ENCODE measurements at places on chromosomes 2 and 18. TPM values are rescaled to one million over a fixed set of nuclear protein-coding genes. Genes with fewer than 3 reads are reported as not detected.

DNA sequence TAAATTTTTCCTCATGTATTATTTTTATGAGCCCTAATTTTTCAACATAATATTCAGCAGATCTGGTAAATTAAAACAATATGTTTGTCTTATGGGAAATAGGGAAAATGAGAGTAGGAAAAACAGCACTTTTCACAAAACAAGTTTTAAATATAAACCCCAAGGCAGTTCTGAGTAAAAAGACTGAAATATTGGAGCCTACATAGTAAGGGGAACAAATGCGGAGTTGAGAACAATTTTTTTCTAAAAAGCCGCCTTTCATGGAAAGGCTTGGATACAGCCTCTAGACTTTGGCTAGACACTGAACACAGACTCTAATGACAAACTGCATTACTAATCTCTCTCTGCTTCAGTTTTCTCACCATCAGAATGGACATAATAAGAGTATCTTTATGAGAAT, 174.1 kb downstream of the NOL4 start:
- H3K27ac ChIP-seq = no peak overlapping the region
- no peaks in the 10 kb centered on the region for H3K36me3 ChIP-seq
- H3K4me1 ChIP-seq = no peaks in the 10 kb centered on the region
- H3K4me3 ChIP-seq = no peak overlapping the region
- no peaks in the 10 kb centered on the region for H3K27me3 ChIP-seq

The ANKRD30BL gene
- total RNA-seq = not detected

DNA sequence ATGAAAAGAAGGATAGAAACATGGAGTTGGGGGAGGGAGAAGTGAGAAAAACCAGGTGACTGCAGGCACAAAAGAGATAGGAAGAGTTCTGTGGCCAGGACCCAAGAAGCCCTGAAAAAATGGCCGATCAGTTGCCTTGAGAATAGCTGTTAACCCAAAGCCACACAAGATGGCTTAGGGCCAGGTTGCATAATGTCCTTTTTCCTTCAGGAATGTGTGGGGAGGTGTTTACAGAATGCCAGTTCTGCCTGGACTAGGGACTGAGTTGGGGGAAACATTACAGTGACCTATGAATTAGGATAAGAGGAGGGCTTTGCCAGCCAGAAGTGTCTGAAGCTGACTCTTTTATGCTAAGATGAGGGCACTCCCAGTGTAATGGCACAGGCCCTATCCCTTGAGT, 17.1 kb downstream of the FAM110C start:
- no peak overlapping the region for H3K4me3 ChIP-seq
- no peaks in the 10 kb centered on the region for H3K36me3 ChIP-seq
- no peaks in the 10 kb centered on the region for H3K4me1 ChIP-seq
- DNase-seq = no peak
- H3K27ac ChIP-seq = no peak overlapping the region

GRCh38 chr18:76490670-76491472, 4.2 kb downstream of the ZNF516 start:
- peaks cover 68% of the 10 kb centered on the region for H3K4me1 ChIP-seq
- no peaks in the 10 kb centered on the region for H3K36me3 ChIP-seq
- H3K4me3 ChIP-seq = peak overlapping the region; percentile 87
- H3K27me3 ChIP-seq = no peaks in the 10 kb centered on the region
- DNase-seq = no peak

The RAB17 gene
- total RNA-seq = 4.5 TPM

GRCh38 chr2:9590641-9591040, 35.0 kb upstream of the ADAM17 start:
- no peak for DNase-seq
- H3K4me1 ChIP-seq = peaks cover 44% of the 10 kb centered on the region
- H3K36me3 ChIP-seq = peaks cover 53% of the 10 kb centered on the region
- no peak overlapping the region for H3K4me3 ChIP-seq

DNA sequence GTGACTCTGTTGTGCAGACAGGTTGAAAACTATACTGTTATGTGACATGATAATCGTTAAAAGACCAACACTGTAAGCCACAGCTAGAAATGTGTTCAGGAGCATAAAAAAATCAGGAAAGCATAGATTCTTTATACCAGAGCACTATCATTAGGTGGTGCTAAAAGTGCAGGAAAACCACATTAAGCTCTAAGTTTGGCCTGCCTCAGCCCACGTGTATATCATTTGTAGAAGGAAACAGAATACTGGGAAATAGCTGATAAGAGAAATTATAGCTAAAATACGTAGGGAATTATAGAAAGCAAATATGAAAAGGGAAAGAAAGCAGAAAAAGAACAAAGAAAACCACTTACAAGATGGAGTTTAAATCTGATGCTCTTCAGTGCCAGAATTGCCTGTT, 26.5 kb upstream of the C2orf74 start:
- no peak overlapping the region for H3K27ac ChIP-seq
- no peaks in the 10 kb centered on the region for H3K36me3 ChIP-seq
- H3K4me3 ChIP-seq = no peak overlapping the region
- H3K4me1 ChIP-seq = no peaks in the 10 kb centered on the region

The KCNE4 gene
- 3.1 TPM for total RNA-seq

GRCh38 chr2:234422273-234422732, 74.6 kb downstream of the ARL4C start:
- peaks cover 21% of the 10 kb centered on the region for H3K27me3 ChIP-seq
- H3K27ac ChIP-seq = no peak overlapping the region
- DNase-seq = no peak

GRCh38 chr18:35043207-35043606, 2.0 kb downstream of the MAPRE2 start:
- no peaks in the 10 kb centered on the region for H3K36me3 ChIP-seq
- H3K4me3 ChIP-seq = peak overlapping the region; percentile 89
- peaks cover 78% of the 10 kb centered on the region for H3K4me1 ChIP-seq
- peak overlapping the region; percentile 93 for H3K27ac ChIP-seq
- DNase-seq = no peak
- no peaks in the 10 kb centered on the region for H3K27me3 ChIP-seq

GRCh38 chr2:31222071-31222470, 4.8 kb upstream of the CAPN14 start:
- DNase-seq = no peak
- H3K27me3 ChIP-seq = no peaks in the 10 kb centered on the region
- no peaks in the 10 kb centered on the region for H3K36me3 ChIP-seq
- no peaks in the 10 kb centered on the region for H3K4me1 ChIP-seq

DNA sequence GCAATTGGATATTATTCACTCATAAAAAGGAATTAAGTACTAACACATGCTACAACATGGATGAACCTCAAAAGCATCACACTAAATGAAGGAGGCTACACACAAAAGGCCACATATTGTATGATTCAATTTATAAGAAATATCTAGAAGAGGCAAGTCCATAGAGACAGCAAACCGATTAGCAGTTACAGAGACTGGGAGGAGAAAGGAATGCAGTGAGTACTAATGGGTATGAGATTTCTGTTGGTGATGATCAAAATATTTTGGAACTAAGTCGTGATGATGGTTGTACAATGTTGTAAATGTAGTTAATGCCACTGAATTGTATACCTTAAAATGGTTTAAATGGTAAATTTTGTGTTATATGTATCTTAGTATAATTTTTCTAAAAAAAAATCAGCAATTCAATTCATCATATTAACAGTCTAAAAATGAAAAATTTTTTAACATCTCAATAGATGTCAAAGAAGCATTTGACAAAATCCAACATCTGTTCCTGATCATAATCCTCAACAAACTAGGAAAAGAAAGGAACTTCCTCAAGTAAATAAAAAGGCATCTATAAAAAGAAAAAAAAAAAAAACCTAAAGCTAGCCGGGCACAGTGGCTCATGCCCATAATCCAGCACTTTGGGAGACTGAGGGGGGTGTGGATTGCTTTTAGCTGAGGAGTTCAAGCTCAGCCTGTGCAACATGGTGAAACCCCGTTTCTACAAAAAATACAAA, 98.1 kb downstream of the TGIF1 start:
- H3K27ac ChIP-seq = no peak overlapping the region
- H3K4me1 ChIP-seq = no peaks in the 10 kb centered on the region
- no peaks in the 10 kb centered on the region for H3K36me3 ChIP-seq
- no peak for DNase-seq
- no peak overlapping the region for H3K4me3 ChIP-seq
- H3K27me3 ChIP-seq = peaks cover 8% of the 10 kb centered on the region

GRCh38 chr2:75047992-75048625, 89.7 kb downstream of the POLE4 start:
- peaks cover 15% of the 10 kb centered on the region for H3K4me1 ChIP-seq
- no peak for DNase-seq
- H3K36me3 ChIP-seq = no peaks in the 10 kb centered on the region
- no peaks in the 10 kb centered on the region for H3K27me3 ChIP-seq
- peak overlapping the region; percentile 7 for H3K27ac ChIP-seq
- no peak overlapping the region for H3K4me3 ChIP-seq

DNA sequence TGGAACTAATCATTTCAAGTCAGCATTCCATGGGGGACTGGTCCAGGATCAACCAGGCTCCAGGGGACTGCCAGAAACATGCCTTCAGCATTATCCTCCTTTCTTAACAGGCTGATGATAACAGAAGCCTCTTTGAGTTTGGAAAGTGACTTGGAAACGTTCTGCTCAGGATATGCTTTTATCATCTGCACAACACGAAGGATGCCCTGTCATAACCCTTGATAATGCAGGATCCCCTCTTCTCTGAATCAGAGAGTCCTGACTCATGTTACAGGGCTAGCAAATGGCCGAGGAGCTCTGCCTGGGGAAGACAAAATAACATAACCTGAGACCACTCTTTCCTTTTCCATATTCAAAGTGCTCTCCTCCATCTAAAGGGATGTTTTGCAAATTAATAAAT, 6.7 kb downstream of the SCYGR3 start:
- no peak overlapping the region for H3K27ac ChIP-seq
- no peak overlapping the region for H3K4me3 ChIP-seq
- H3K36me3 ChIP-seq = no peaks in the 10 kb centered on the region
- no peak for DNase-seq

The CCDC74B gene
- 0.44 TPM for total RNA-seq

GRCh38 chr2:47046271-47046670, 108.8 kb downstream of the STPG4 start:
- H3K27ac ChIP-seq = peak overlapping the region; percentile 12
- H3K27me3 ChIP-seq = no peaks in the 10 kb centered on the region
- peaks cover 62% of the 10 kb centered on the region for H3K4me1 ChIP-seq
- no peak overlapping the region for H3K4me3 ChIP-seq
- no peak for DNase-seq

DNA sequence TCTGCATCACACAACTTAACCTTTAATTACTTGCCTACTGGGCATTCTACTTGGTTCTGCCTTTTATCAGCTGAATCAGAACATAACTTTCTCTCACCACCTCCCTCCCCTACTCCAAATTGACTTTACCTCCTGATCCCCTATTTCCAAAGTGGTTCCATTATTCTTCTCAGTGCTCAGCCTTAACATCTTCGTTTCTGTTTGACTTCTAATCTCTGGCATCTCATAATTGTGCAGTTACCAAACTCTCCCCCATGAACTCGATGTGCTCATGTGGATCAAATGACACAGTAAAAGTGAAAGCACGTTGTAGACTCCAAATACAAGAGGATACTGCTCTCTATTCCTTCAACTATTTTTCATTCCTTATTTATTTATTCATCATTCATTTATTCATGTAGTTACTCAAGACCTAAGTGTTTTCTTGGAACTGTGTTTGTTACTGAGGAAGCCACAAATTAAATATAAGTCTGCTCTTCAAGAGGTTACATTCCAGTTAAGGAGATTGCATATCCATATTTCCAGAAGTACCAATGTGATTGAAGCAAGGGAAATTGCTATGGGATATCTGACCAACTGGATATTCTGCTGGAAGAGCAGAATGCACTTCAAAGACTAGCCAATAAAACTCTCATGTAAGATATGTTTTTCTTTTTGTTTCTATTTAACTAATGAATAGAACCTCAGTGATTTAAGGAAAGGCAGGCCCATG, 158.8 kb downstream of the TMEFF2 start:
- DNase-seq = no peak
- no peaks in the 10 kb centered on the region for H3K4me1 ChIP-seq
- H3K27me3 ChIP-seq = no peaks in the 10 kb centered on the region
- no peak overlapping the region for H3K4me3 ChIP-seq

The GPR35 gene
- 1.3 TPM for total RNA-seq

The TACR1 gene
- total RNA-seq = 0.22 TPM

DNA sequence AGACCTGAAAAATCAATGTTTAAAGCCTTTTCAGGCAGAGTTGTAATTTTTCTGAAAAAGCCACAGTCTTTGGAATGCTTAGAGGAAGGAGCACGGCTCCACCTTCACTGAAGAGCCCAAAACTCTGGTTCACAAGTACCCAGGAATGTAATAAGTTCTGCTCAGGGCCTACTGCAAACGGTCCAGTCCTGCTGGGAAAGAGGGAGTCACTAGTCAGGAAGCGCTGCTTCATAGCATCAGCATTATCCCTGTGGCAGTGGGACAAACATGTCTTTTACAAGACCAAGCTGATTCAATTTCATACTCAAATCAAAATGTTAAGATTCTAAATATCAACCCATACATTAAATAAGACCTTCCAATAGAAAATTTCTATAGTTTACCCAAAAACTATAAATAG, 152.9 kb upstream of the PGAP1 start:
- no peaks in the 10 kb centered on the region for H3K27me3 ChIP-seq
- H3K4me3 ChIP-seq = no peak overlapping the region
- peaks cover 9% of the 10 kb centered on the region for H3K36me3 ChIP-seq
- DNase-seq = no peak
- H3K27ac ChIP-seq = peak overlapping the region; percentile 41

DNA sequence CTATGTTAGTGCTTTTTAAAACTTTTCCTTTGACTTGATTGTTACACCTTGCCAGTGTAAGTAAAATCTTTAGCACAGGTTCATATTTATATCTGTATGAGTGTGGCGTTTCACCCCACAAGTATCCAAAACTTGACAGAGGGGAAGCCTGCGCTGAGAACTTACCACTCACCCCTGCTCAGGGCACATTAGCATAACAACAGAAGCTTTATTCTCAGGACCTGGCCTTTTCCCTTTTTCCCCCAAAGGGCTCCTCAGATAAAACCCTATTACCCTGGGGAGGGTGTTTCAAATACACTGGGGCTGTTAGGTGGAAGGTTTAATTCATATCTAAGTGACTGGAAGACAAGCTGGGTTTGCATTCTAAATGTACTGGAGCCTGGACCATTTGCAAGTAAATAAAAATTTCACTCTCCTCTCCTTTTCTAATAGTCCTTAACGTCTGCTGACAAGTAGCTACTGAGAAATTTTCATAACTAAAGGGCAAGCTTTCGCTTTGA, 276.6 kb downstream of the RNF152 start:
- H3K27me3 ChIP-seq = no peaks in the 10 kb centered on the region
- H3K27ac ChIP-seq = no peak overlapping the region
- no peak for DNase-seq
- H3K4me3 ChIP-seq = no peak overlapping the region

- H3K4me3 ChIP-seq = no peak overlapping the region
- DNase-seq = no peak
- no peak overlapping the region for H3K27ac ChIP-seq
- peaks cover 26% of the 10 kb centered on the region for H3K36me3 ChIP-seq
Observed at GRCh38 chr18:9182852-9183399, 46.3 kb downstream of the ANKRD12 start.

DNA sequence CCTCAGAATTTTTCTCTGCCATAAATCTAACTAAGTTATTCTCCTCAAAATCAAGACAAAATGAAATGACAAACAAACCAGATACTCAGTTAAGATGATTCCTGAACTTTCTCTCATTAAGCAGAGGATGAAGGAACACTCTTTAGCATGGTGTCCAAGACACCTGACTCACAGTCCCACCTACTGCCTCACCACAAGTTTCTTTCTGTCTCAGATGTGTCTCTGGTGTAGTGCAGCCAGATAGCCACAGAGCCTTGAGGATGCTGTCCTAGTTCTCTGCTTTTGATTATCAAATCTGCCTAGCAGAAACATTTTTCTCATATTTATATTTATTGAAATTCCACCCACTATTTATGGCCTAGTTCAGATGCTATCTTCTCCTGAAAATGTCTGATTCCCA, 103.6 kb upstream of the TMEM200C start:
- H3K36me3 ChIP-seq = no peaks in the 10 kb centered on the region
- H3K27ac ChIP-seq = no peak overlapping the region
- no peaks in the 10 kb centered on the region for H3K27me3 ChIP-seq
- no peak overlapping the region for H3K4me3 ChIP-seq
- H3K4me1 ChIP-seq = no peaks in the 10 kb centered on the region

The DAPL1 gene
- total RNA-seq = not detected

The TUBA3E gene
- total RNA-seq = 47.1 TPM
